ENCODE measurements at places on chromosomes 13 and 19.

- no peak for DNase-seq
These were observed 127.2 kb upstream of the MAB21L1 start for GRCh38 chr13:35603593-35604285.

DNA sequence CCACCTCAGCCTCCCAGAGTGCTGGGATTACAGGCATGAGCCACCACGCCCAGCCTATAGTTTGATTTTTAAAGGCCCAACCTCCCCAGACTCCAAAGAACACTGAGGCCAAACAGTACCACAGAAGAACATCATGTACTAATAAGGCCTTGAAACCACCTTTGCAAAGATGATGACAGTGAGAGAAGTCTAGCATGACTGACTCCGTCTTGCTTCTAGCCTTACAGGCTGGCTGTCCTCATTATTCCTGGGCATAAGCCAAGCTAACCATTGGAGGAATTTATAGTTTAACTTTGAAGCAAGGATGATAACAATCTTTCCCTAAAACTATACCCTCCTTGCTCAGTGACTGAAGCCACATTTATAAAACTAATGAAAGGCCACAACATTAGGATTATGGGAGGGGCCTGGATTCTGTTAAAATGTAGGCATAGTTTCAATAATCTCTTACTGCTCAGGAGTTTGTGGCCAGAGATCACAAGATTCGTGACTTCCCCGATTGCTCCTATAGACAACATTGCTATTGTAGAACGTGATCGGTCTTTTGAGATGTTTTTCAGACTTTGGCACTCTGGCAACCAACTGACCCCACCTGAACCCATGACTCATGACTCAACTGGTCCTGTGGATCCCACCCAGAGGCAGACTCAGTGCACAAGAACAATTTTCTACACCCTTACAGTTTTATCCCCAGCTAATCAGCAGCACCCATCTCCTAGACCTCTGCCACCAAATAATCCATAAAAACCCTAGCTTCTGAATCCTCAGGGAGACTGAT is 17.6 kb downstream of the GPR42 start:
- DNase-seq = peak; percentile 84

DNA sequence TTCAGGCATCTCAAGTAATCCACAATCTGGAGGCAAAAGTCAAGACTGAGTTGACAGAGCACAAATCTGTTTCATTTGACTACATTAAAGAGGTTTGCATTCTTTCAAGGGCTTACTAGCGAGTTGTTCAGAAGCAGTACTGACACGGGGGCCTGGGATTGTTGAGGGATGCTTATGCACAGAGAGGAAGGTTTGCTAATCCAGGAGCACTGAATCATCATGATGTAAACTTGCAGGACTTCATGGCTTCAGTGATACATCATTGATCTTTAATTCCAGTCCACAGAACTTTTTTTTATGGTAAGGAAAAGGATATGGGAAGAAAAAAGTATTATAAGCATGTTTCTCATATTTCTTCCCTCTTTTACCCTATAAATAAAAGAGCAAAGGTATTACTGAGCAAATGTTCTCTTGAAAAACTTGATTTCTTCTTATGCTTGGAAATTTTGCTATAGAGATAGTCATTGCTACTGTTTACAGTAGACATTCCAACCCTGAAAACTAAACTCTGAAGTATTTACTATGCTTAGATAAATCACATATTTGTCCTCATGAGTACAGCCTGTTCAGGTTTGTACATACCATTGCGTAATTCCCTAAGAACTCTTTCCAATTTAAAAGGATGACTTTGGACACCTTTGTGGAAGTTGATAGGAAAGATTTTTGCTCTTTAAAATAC is 65.8 kb upstream of the KPNA3 start:
- no peak for DNase-seq

- DNase-seq = peak; percentile 41
These were observed 89.9 kb downstream of the CDK8 start for GRCh38 chr13:26343816-26344215.

DNA sequence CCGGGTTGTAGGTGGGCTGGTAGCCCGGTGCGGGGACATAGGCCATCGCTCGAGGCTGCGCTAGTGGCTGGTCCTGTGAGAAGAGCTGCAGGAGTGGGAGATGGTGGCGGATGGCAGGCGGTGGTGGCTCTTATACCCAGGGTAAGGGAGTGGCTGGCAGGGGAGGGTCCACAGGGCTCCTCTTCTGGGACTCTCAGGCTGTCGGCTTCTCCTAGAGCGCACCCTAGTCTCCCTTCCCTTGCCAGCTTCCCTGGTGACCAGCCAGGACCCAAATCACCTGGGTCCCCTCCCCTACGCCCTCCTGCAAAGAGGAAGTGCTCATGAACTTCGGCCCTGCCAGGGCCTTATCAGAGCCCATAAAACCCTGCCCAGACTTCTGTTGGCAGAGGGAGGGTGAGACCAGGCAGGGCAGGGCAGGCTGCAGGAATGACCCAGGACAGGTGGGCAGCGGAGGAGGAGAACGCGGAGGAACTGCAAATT is at the start of gene LGALS4:
Gene LGALS4 (minus strand): TSS at position 105 of the 480 bp plus-strand sequence. CDS start 59 bp downstream, at position 46.
- DNase-seq = no peak

Data from hematopoietic multipotent progenitor cell treated with erythropoietin and hydrocortisone succinate and interleukin-3 and kit ligand, for 8 days (in vitro differentiated cells).